ENCODE measurements at places on chromosomes 16 and 17.

GRCh38 chr17:79993390-79994227 lies 42.1 kb downstream of the TBC1D16 start:
- DNase-seq, result peak; percentile 93

GRCh38 chr16:57519796-57520360 lies 16.5 kb downstream of the CCDC102A start:
- DNase-seq, result no peak

GRCh38 chr17:50027172-50027880 lies 28.6 kb upstream of the ITGA3 start:
- no peak for DNase-seq

GRCh38 chr17:80323982-80324381 lies 63.3 kb downstream of the RNF213 start:
- DNase-seq, result no peak

DNA sequence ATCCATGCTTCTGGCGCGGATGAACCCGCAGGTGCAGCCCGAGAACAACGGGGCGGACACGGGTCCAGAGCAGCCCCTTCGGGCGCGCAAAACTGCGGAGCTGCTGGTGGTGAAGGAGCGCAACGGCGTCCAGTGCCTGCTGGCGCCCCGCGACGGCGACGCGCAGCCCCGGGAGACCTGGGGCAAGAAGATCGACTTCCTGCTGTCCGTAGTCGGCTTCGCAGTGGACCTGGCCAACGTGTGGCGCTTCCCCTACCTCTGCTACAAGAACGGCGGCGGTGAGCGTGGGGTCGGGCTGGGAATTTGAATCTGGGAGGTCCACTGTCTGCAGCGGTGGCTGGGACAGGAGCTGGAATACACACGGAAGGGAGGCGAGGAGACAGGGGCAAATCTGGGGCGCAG lies 904 bp downstream of the SLC6A2 start:
- DNase-seq, result no peak

GRCh38 chr17:67577429-67578141 lies 140.2 kb upstream of the NOL11 start:
- no peak for DNase-seq

GRCh38 chr17:81961521-81962498 lies 823 bp upstream of the NOTUM start:
- DNase-seq, result no peak

DNA sequence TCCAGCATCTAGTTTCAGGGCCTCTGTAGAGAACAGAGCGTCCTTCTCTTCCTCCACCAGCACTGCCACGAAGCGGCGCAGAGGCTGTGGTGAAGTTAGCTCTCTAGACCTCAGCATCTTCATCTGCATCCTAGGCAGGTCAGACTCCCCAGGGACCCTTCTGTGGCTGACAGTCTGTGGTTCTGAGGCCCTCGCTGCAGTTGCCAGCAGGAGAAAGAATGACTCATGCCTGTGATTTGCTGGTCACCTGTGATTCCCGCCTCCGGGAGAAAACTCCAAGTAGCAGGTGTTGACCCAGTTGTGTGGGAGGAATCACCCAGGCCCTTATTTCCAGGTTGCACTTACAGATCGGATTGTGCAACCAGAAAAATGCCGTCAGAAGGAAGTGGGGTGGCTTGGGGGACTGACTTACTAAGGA lies 117.3 kb upstream of the CACNG5 start:
- no peak for DNase-seq

DNA sequence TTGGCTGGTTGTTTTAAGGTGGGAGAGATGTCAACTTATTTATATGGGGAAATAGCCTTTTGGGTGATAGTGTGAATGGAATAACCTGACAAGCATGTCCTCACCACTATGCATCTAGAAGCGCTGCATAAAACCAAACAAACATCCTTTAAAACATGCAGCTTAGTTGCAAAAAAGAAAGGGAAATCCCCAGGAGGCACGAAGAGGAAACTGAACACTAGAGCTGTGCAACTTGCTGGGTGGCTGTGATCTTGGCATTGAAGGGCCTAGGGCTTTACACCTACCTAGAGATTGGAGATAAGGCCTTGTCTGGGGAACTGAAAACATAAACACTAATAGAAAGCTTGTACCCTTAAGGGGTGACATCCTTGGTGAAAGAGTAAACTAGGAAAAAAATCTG lies 7.3 kb downstream of the C16orf54 start:
- no peak for DNase-seq

DNA sequence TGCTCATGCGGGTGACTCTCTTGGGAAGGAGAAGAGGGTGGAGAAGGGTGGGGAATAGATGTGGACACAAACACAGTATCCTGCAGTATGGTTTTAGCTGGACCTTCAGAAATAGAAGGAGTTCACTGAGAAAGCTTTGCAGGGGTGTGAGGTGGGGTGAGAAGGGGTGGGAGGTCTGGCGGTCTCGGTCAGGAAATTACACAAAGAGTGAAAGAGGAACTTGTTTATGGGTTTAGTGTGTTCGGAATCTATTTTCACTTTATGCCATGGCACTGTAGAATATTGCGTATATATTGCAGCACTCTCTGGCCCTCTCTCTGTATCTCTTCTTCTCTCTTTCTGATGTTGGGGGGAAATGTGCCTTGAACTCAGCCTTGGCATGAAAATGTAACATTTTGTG lies 148.2 kb upstream of the GOT2 start:
- no peak for DNase-seq

GRCh38 chr16:70696952-70697593 lies 11.2 kb upstream of the MTSS2 start:
- DNase-seq, result no peak

GRCh38 chr16:20765732-20766131 lies 1.9 kb downstream of the ACSM3 start:
- no peak for DNase-seq

GRCh38 chr16:86836503-86837129 lies 258.3 kb downstream of the FOXL1 start:
- DNase-seq, result no peak

GRCh38 chr17:10574324-10574723 lies 24.9 kb upstream of the MYH2 start:
- no peak for DNase-seq

Measured in vagina (tissue), 2 donors.